ENCODE measurements at places on chromosomes 11 and 22. TPM values are rescaled to one million over a fixed set of nuclear protein-coding genes. Genes with fewer than 3 reads are reported as not detected.

Gene ARCN1
- total RNA-seq, result 170 TPM

Gene SLC5A1
- total RNA-seq, result not detected

Gene WNT7B
- not detected for total RNA-seq

Gene OSBP2
- 7.2 TPM for total RNA-seq

DNA sequence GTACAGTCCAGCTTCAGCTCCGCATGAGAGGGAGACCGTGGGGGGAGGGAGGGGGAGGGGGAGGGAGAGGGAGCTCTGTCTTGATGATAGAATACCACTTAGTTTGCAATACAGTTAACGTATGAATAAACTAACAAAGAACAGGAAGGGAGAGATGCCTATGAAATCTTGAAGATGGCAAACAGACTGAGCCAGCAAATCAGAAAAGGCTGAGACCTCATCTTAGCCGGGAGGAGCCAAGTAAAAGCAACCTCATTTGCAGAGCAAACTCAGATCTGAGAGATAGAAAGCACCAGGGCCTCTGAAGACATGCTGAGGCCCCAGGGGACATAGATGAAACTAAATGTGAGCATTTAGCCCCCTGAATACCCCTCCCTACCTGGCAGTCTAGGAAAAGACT is 23.0 kb downstream of the APLP2 start:
- H3K4me1 ChIP-seq, result peaks cover 8% of the 10 kb centered on the region
- DNase-seq, result no peak
- H3K27ac ChIP-seq, result no peak overlapping the region
- no peaks in the 10 kb centered on the region for H3K36me3 ChIP-seq

DNA sequence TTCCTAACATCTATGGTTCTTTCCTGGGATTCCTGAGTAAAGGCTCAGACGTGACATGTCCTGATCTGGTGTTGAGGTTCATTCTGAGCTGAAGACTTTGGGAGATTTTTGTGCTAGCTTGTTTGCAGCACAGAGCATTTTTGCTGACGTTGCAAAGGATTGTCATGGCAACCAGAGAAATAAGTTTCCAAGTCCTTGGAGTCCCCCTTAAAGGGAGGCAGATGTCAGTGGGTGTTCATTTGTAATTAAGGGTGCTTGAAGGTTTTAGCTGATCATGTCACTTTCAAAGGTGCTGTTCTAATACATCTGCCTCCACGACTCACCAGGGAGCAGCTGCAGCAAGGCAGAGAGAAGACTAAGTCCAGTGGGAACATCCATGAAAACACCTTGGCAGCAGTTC is 5.4 kb upstream of the SYN3 start:
- no peaks in the 10 kb centered on the region for H3K36me3 ChIP-seq
- H3K4me1 ChIP-seq, result no peaks in the 10 kb centered on the region
- H3K27ac ChIP-seq, result no peak overlapping the region
- peaks cover 33% of the 10 kb centered on the region for H3K27me3 ChIP-seq

DNA sequence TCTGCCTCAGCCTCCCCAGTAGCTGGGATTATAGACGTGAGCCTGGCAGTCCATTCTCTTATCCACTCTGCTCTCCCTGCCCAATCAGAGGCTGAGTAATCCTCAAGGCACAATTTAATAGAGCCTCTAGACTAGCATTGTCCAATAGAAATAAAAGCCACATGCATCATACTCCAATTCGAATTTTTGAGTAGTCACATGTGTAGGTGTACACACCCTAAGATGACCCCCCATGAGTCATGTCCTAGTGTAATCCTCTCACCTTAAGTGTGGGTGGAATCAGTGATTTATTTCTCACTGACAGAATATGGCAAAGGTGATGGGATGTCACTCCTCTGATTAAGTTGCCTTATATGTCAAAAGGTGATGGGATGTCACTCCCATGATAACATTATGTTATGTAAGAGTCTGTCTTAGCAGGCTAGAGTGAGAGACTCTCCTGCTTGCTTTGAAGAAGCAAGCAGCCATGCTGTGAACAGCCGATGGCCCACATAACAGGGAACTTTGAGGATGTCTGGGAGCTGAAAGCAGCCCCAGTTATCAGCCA is 61.3 kb downstream of the MN1 start:
- no peaks in the 10 kb centered on the region for H3K4me1 ChIP-seq
- no peaks in the 10 kb centered on the region for H3K36me3 ChIP-seq
- no peak for DNase-seq
- no peak overlapping the region for H3K27ac ChIP-seq

GRCh38 chr11:44708523-44709280 is 18.1 kb upstream of the TSPAN18 start:
- H3K4me1 ChIP-seq, result peaks cover 4% of the 10 kb centered on the region
- no peak for DNase-seq
- no peak overlapping the region for H3K4me3 ChIP-seq
- no peak overlapping the region for H3K27ac ChIP-seq

DNA sequence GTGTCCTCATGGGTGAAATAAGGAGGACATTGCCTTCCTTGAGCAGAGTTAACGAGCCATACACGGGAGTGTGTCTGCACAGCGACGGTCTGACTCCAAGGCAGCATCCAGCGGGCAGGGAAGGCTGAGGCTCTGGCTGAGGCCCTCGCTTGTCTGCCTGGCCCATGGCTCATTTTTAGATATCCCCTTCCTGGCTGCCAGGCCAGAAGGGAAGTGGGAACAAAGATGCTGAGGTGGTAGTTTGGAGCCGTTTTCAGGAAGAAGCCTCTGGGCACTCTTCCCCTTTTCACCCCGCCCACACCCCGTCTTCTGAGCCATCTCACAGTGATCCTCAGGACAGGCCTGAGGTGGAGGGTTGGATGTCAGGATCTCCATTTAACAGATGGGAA is 3.0 kb upstream of the SLCO2B1 start:
- peaks cover 9% of the 10 kb centered on the region for H3K27me3 ChIP-seq
- no peak overlapping the region for H3K27ac ChIP-seq
- no peak for DNase-seq
- H3K4me3 ChIP-seq, result no peak overlapping the region
- H3K4me1 ChIP-seq, result peaks cover 20% of the 10 kb centered on the region

DNA sequence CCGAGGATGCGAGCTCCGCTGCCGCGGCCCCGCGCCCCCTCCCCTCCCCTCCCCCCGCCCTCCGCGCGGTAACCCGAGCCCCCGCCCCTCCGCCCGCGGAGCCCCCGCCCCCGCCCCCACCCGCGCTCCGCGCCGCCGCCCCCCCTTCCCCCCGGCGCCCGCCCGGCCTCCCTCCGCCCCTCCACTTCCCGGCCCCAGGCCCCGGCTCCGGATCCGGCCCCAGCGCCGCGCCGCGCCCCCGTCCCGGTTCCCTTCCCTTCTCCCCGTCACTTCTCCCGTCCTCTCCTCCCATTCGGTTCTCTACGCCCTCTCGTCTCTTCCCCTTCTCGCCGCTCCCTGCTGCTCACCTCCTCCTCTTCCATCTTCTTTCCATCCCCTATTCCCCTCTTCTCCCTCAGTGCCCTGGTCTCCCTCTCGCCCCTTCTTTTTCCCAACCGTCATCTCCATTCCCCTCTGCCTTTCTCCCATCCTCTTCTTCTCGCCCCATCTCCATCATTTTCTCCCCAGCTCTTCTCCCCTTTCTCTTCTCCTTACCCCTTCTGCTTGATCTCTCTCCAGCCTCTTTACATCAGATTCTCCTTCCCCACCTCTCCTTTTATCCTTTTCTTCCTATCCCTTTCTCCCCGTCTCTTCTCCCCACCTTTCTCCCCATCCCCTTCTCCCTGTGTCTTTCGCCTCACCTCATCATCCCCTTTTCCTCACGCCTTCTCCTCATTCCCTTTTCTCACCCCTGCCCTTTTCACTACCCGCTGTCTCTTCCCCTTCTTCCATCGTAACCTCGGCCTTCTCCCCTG is at the start of gene DCHS1:
Gene DCHS1, minus strand, starts transcription at position 20 of the 794 bp plus-strand sequence. CDS start 14,196 bp downstream, outside the sequence.
- no peaks in the 10 kb centered on the region for H3K4me1 ChIP-seq
- peak within 1 kb of the TSS; percentile 74 for H3K4me3 ChIP-seq
- peak; percentile 19 for DNase-seq
- peak within 1 kb of the TSS; percentile 42 for H3K27ac ChIP-seq
- peaks cover 15% of the 10 kb centered on the region for H3K27me3 ChIP-seq
- H3K36me3 ChIP-seq, result no peaks in the 10 kb centered on the region

DNA sequence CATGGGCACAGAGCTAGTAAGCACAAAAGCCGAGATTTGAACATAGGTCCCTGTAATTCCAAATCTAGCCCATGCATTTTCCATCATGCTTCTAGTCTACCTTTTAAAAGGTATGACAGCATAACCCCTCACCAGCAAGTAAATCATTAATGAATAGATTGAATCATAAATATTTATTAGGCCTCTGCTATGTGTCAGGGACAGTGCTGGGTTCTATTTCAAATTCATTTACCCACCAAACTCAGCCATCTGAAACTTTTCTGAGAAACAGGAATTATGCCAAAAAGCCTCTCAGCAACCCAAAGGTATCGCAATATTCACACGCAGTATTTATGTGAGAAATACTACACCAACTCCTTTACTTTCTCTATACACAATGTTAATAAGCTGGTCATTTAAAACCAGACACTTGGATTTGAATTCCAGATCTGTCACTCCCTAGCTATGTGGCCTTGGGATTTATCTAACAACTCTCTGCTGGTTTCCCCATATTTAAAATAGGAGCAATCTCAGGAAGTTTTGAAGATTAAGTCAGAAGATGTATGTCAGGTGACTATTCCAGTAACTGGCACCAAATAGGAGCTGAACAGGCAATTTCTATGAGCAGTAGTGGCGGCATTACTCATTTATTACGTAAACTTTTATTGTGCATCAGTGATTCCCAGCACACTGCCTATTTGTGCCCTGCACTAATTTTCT is 191.4 kb downstream of the TENM4 start:
- H3K27me3 ChIP-seq, result no peaks in the 10 kb centered on the region
- H3K27ac ChIP-seq, result no peak overlapping the region
- no peak for DNase-seq
- H3K4me1 ChIP-seq, result no peaks in the 10 kb centered on the region
- no peaks in the 10 kb centered on the region for H3K36me3 ChIP-seq

DNA sequence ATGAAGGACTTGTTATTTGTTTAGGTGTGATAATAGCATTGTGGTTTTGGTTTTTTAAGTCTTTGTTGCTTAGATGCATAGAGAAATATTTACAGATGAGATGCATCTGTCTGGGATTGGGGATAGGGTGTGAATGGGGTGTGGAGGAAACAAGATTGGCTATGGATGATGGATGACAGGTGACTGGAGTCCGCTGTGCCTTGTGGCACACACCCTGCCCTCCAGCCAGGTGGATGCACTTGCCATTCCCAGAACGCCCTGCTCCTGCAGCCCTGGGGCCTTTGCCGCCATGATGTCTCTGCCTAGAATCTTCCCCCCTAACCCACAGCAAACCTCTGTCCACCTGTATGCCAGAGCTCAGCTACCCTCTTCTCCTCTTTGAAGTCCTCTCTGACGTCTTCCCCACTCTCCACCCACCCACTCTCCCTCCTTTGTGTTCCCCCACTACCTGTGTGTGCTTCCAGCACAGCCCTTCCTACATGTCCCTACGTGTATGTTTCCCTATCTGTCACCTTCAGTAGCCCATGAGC is 54.7 kb downstream of the WNT11 start:
- H3K27ac ChIP-seq, result peak overlapping the region; percentile 26
- no peaks in the 10 kb centered on the region for H3K36me3 ChIP-seq
- peak overlapping the region; percentile 80 for H3K4me3 ChIP-seq
- peaks cover 23% of the 10 kb centered on the region for H3K27me3 ChIP-seq
- H3K4me1 ChIP-seq, result peaks cover 25% of the 10 kb centered on the region

GRCh38 chr11:111838054-111838453 is 33.3 kb downstream of the ALG9 start:
- no peaks in the 10 kb centered on the region for H3K27me3 ChIP-seq
- peaks cover 18% of the 10 kb centered on the region for H3K4me1 ChIP-seq
- H3K4me3 ChIP-seq, result no peak overlapping the region
- peaks cover 2% of the 10 kb centered on the region for H3K36me3 ChIP-seq
- DNase-seq, result no peak
- H3K27ac ChIP-seq, result no peak overlapping the region

DNA sequence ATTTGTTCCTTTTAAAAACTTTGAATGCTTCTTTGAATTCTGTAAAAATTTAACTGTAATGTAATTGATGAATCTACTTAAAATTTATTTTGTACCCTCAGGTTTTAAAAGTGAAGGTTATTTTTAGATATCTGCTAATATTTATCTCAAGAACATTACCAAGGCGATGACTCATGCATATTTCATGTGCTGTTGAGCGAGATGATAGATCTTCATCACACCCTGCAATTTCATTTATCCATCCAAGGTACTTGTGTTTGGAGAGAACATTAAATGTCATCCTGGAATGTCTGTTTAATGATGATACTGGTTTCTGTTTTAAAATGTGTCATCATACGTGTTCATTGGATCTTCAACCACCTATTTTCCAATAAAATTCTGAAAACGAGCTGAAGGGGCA is 6.7 kb upstream of the OOSP4A start:
- H3K36me3 ChIP-seq, result no peaks in the 10 kb centered on the region
- peaks cover 7% of the 10 kb centered on the region for H3K27me3 ChIP-seq
- no peak for DNase-seq
- H3K4me1 ChIP-seq, result no peaks in the 10 kb centered on the region
- H3K4me3 ChIP-seq, result no peak overlapping the region
- H3K27ac ChIP-seq, result no peak overlapping the region

DNA sequence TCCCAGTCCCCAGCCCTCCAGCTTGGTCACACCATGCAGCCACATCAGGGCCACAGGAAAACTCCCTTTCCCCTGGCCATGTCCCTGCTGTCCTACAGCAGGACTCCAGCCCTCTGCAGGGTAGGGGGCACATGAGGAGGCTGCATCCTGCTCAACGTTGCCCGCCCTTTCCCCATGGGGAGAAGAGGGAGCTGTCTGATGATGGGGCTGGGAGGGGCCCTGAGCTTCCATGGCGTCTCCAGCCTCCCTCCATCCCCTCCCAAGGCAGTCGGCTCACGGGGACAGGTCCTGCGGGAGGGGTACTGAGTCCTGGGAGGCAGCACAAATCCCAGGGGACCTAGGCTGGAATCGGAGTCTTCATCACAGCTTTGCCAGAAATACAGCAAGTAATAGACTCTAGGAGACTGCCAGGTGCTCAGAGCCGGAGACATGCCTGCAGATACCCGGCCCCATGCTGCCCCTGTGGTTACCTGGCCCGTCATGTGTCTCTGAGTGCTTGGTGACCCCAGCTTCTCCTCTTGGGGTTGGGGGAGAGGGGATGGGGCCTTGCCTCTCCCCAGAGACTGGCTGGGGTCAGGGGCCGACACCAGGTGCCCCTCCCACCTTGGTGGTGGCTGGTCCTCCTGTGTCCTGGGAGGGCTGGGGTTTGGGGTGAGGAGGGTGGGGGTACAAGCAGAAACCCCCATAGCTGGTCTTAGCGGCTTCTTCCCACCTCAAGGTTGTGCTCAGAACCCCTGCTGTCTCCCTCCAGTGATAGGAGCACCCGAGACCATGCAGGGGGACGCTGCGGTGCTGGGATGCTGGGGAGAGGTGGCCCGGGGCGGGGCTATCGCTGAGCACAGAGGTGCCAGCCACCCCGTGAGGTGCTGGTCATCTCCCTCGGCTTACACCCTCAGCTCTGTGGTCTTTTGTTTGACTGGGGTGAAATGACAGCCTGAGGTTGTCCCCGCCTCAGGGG is 2.3 kb downstream of the MRGPRE start:
- DNase-seq, result no peak
- no peaks in the 10 kb centered on the region for H3K4me1 ChIP-seq
- H3K4me3 ChIP-seq, result no peak overlapping the region
- H3K27ac ChIP-seq, result no peak overlapping the region
- H3K36me3 ChIP-seq, result no peaks in the 10 kb centered on the region
- H3K27me3 ChIP-seq, result peaks cover under 1% of the 10 kb centered on the region

GRCh38 chr11:116786326-116786725 is 1.5 kb downstream of the ZPR1 start:
- DNase-seq, result no peak
- H3K4me1 ChIP-seq, result peaks cover 76% of the 10 kb centered on the region

- peaks cover 9% of the 10 kb centered on the region for H3K27me3 ChIP-seq
- H3K4me1 ChIP-seq, result no peaks in the 10 kb centered on the region
- no peak overlapping the region for H3K4me3 ChIP-seq
- DNase-seq, result no peak
These were observed 13.4 kb upstream of the P2RY2 start for GRCh38 chr11:73204711-73205121.
